ENCODE measurements at places on chromosomes 4 and X. TPM values are rescaled to one million over a fixed set of nuclear protein-coding genes. Genes with fewer than 3 reads are reported as not detected.

GRCh38 chrX:23756165-23756564 lies 13.1 kb upstream of the ACOT9 start:
- DNase-seq, result no peak

DNA sequence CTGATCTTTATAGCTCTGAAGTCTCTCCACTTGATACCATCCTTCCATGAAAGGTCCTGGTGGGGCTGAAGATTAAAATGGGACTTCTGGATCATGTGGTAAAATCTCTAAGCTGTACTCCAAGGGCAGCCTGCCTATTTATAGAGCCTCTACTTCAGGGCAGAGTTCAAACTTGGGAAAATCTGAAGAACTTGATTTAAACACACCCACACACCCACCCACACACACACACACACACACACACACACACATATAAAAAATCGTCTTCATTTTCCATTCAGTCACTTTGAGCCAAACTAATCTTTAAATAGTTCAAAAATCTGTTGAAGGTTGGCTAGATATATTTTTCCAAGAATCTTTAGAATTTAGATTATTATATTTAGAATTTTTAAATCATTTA lies 234.9 kb upstream of the GPC4 start:
- no peak for DNase-seq

GRCh38 chr4:159235779-159236368 lies 133.0 kb downstream of the RAPGEF2 start:
- DNase-seq, result no peak

DNA sequence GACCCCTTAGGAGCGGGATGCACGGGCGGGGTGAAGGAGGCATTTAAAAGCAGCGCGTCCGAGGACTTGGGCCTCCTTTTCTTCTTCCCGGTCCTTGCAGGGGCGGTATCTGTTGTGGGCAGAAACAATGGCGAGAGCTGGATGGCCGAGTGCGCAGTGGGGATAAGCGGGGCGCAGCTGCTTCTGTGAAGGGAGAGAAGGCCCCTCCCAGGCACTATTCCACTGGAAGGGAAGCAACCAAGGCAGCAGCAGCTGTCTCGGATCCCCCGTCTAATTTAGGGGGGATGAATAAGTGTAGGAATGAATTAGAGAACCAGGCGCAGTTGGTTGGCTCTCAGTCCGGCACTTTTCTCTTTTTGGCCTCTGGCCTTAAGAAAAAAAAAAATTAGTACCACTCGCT lies 995 bp downstream of the SMARCA5 start:
- peak; percentile 46 for DNase-seq

DNA sequence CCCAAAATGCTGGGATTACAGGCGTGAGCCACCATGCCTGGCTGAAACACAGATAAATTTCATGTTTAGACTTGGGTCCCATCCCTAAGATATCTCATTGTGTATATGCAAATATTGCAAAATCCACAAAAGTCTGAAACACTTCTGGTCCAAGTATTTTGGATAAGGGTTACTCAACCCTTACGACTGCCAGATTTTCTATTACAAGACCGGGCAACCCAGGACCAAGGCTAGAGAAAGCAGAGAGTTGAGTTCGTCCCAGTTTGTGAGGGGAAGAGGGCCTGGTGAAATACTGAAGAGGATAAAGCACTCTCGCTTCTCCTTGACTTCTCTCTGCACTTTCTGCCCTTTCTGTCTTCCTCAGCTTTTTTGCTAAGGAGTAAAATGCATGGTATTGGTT lies 34.5 kb downstream of the ZFX start:
- no peak for DNase-seq

The IDS gene
- polyA plus RNA-seq, result 35.8 TPM

The PPAT gene
- 31.7 TPM for polyA plus RNA-seq

- DNase-seq, result no peak
These were observed 120.4 kb upstream of the DUSP21 start for GRCh38 chrX:44723426-44723825.

GRCh38 chrX:117407449-117408150 lies 709.0 kb downstream of the KLHL13 start:
- no peak for DNase-seq

GRCh38 chr4:182141061-182141460 lies 102.1 kb upstream of the TENM3 start:
- no peak for DNase-seq

- no peak for DNase-seq
These were observed 112.2 kb downstream of the DHX15 start for GRCh38 chr4:24472161-24472510.

- DNase-seq, result no peak
These were observed 230.4 kb downstream of the EDA2R start for GRCh38 chrX:66408507-66408906.

GRCh38 chr4:54440394-54441136 lies 211.5 kb downstream of the PDGFRA start:
- no peak for DNase-seq

DNA sequence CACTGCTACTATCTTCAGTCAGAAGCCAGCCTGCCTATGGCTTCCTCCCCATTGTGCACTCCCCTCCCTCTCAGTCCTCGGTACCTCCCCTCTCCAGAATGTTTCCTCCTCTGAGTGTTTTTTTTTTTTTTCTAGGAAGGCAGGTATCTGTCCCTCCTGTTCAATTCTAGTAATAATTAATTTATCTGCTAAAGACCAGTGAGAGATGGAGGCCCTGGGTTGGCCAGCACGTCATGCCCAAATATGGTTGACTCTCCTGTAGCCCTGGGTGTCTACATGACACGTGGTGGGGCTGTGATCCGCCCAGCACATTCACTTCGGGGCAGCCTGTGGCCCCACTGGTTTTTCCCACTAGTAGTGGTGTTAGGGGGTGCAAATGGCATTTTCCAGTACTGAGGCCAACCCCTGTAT lies 1.8 kb downstream of the FLNA start:
- DNase-seq, result no peak

GRCh38 chr4:144873226-144873990 lies 224.6 kb downstream of the ANAPC10 start:
- DNase-seq, result no peak

All from left renal pelvis (tissue), 4 donors.